ENCODE measurements at places on chromosomes 2 and 18.

- DNase-seq: no peak
These were observed 58.9 kb downstream of the TRPM8 start for GRCh38 chr2:233976087-233976486.

GRCh38 chr18:35038881-35039491 lies 2.2 kb upstream of the MAPRE2 start:
- DNase-seq: no peak

- no peak for DNase-seq
These were observed 81.1 kb downstream of the UPP2 start for GRCh38 chr2:158182676-158183295.

GRCh38 chr18:11004294-11004693 lies 145.1 kb downstream of the PIEZO2 start:
- no peak for DNase-seq

DNA sequence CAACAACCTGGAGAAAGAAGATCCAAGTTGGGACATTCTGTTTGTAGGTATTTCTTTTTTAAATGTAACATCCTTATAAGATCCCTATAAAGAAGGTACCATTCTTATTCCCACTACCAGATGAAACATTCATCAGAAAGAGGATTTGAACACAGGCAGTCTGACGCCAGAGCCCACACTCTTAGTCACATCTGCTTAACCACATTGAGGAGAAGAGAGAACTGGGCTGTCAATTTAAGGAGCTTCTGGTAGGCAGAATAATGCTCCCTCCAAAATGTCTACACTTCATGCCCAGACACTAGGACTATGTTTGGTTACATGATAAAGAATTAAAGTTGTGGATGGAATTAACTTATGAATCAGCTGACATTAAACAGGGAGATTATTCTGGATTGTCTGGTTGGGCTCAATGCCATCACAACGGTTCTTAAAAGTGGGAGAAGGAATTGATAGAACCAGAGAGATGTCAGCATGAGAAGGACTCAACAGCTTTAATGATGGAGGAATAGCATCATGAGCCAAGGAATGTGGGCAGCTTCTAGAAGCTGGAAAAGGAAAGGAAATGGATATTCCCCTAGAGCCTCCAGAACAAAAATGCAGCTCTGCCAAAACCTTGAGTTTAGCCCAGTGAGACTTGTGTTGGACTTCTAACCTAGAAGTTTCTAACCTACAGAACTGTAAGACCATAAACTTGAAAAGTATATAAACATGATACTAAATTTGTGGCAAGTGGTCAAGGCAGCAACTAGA lies 82.2 kb downstream of the KLF7 start:
- DNase-seq: no peak

- DNase-seq: no peak
These were observed 377.4 kb upstream of the DSEL start for GRCh38 chr18:67893916-67894315.

DNA sequence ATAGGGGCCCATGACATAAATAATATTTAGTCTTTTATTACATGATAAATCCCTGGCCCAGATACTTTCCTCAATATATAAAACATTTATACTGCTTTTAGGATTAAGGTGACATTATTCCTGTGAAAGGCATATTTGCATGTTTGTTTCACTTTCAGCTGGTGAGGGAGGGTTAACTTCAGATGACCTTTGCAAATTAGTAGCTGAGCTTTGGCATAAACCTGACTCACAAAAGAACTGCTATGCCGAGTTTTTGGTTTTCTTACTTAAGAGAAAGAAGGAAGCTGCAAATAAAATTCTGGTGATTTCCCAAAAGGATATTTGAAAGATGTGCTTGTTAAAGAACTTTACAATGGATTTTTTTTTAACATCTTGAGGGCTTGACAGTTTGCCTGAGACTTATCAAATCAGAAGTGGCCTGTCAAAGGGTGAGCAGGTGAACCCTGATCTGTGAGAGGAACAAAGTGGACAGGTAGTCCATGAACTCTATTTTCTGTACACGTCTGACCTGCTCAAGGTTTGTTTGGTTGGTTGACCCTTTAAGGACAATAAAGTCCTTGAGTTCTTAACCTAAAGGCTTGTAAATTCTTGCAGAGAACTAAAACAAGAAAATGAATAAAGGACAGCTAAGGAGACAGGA lies 93.5 kb downstream of the FAM124B start:
- no peak for DNase-seq

- DNase-seq: no peak
These were observed 14.5 kb upstream of the ADI1 start for GRCh38 chr2:3533836-3534235.

DNA sequence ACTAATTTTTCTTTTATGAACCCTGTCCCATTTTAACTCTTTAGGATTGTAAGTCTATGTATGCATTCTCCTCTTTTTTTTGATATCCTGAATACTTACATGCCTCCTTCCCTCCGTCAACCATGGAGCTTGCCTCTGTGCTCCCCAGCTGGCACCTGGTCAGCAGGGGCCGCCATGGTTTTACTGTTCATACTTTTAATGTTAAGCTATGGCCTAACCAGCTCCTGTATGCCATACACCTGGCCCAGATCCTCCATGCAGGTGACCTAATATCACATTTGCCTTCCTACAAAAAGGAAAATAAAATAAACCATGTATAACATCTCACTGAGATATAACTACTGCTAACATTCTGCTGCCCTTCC lies 283.1 kb upstream of the TRIB2 start:
- no peak for DNase-seq

DNA sequence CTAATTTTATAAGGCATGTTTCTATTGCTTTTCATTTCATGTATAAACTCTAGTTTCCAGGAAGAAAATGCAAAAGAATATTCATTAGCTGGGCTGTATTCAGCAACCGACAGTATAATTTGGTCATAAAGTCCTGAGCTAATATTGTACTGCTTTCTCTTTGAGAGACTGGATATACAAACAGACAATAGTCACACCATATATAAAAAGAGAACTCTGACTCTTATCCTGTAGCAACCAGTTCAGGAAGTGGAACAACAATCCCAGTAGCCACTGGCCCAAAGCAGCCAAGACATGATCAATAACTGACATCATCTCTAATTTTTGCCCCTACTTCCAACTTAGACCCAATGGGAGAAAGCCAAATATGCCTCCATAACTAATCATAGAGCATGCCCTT lies 160.8 kb downstream of the FSIP2 start:
- DNase-seq: no peak

GRCh38 chr18:36829362-36830157 lies 633 bp downstream of the KIAA1328 start:
- DNase-seq: no peak

GRCh38 chr2:121598087-121598486 lies 51.2 kb downstream of the CLASP1 start:
- no peak for DNase-seq

- DNase-seq: no peak
These were observed 12.8 kb upstream of the HMSD start for GRCh38 chr18:63936156-63936931.

GRCh38 chr2:138716183-138716582 lies 64.0 kb downstream of the NXPH2 start:
- no peak for DNase-seq

GRCh38 chr2:214902286-214902685 lies 92.8 kb upstream of the BARD1 start:
- DNase-seq: no peak

- no peak for DNase-seq
These were observed 3.2 kb upstream of the DYTN start for GRCh38 chr2:206721256-206721920.

- DNase-seq: no peak
These were observed 130.9 kb downstream of the TPGS2 start for GRCh38 chr18:36697905-36698304.

DNA sequence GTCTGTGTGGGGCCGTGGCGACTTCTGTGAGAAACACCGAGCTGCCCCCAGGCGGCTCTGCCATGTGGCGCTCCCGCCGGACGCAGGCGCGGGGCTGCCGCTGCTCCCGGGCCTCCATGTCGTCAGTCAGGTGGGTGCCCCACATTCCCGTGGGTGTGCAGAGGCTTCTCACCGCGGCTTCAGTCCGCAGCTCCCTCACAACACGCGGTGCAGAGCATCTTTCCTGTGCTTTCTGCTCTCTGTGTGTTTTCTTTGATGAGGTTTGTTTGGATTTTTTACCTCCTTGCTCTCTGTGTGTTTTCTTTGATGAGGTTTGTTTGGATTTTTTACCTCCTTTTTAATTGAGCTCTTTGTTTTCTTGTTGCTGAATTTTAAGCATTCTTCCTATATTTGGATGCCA lies 13.0 kb downstream of the AQP12A start:
- DNase-seq: no peak

GRCh38 chr2:108813732-108814131 lies 27.2 kb downstream of the CCDC138 start:
- no peak for DNase-seq

DNA sequence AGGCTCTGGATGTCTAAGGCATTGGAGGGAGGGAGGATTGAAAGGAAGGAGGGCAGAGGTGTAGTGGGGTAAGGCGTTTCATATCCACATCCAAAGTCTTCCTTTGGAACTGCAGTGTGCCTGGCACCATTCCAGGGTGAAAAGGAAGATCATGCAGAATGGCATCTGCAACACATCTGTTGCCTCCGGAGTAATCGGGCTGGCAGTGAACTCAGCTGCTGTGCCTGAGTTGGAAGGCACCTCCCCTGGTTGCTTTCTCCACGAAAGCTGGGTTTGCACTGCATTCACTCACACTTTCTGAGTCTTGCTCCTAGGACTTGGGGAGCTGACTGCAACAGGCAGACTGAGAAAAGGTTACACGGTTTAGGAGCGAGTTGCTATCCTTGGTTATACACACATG lies 30.3 kb upstream of the SEC11C start:
- no peak for DNase-seq

DNA sequence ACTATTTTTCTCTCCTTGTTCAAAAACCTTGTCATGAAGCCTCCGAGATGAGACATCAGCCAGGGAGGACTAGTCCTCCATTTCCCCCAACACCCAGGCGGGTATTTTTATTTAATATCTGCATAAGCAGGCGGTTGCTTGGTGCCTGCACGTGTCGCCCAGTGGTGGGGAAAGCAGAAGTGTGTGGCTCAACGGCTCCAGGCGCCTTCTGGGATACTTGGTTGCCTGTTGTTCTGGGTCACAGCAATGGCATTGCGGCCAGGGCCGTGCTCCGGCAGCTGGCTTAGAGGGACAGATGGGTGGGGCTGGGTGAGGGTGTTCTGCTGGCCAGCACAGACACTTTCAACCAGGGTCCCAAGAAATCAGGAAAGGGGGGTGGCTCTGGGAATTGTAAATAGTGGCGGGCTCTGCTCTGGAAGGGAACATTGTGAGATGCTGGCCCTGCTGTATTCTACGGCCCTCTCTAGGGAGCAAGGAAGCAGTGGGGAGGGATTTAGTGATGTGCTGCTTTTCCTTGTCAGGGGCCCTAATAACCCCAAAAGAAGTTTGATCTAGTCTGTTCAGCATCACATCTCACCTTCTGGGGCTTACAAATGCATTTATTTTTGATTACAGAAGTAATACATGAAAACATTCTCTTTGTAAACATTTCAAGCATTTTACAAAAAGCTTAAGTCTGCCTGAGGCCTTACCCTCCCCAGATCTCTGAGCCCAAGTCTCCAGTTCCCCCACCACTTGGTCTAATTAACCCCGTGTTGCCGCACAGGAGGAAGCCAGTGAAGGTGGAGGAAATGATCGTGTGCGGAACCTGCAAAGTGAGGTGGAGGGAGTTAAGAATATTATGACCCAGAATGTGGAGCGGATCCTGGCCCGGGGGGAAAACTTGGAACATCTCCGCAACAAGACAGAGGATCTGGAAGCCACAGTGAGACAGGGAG lies 1.1 kb downstream of the VAMP8 start:
- DNase-seq: no peak

DNA sequence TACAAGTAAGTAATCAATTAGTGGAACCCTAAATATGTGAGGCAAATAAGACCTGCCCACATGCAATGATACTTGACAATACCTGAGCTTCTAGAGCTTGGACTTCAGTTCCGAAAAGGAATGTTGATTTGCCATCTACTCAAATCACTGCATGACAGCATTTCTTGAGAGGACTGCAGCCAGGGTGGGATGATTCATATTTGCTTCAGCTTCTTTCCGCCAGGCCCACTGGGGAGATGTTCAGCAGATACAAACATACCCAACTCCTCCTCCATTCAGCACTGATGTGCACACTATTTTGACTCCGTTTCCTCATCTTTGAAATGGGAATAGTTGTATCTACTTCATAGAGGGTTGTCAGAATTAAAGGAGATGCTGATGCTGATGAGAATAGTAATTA lies 28.8 kb upstream of the TMEM177 start:
- no peak for DNase-seq

- no peak for DNase-seq
These were observed 315.9 kb upstream of the THUMPD2 start for GRCh38 chr2:40095000-40095399.

DNA sequence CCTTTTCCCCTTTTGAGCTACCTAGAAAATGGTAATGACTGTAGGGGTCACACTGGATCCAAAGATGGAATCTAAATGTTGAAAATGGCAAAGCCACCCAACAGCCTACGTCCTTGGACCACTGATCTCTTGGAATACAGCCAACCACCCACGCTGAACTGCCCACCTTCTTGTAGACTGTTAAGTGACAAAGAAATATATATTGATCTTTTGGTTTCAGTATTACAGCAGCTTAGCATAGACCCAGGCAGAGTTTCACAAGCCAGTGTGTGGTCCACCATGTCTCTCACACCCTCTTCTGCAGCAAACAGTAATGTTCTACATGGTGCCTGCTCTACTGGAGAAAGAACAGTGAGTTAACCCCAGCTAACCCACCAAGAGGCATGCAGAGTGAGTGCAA lies 20.2 kb downstream of the CACNB4 start:
- DNase-seq: no peak

GRCh38 chr2:237670641-237671040 lies 43.3 kb downstream of the LRRFIP1 start:
- DNase-seq: no peak

DNA sequence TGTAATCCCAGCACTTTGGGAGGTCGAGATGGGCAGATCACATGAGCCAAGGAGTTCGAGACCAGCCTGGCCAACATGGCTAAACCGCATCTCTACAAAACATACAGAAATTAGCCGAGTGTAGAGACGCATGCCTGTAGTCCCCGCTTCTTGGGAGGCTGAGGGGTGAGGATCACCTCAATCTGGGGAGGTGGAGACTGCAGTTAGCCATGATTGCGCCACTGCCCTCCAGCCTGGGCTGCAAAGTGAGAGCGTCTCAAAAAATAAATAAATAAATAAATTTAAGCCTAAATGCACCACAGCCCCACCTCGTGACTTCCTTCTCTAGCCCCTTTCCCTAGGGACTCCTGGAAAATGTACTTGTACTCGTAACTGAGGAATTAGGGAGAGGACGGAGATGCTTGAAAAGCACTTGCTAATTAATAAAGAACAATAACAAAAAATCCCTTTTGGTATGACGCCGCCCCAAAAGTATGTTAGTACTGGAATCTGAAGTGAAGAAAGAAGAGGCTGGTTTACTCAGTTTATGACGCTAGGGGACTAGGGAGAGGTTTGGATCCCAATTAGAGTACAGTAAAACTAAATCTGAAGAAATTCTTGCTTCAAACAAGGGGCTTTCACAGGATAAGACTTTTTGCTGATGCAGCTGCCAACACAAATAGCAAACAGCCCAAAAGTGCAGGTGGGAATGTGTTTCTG lies 887 bp upstream of the ZNF396 start:
- no peak for DNase-seq

Data from activated T-helper 1 cell treated with Interleukin-2 at 50 U/mL for 16 hours (primary cell).